ENCODE measurements at places on chromosomes 7 and 10.

GRCh38 chr7:25250386-25250785 is 22.1 kb upstream of the NPVF start:
- no peak for DNase-seq

DNA sequence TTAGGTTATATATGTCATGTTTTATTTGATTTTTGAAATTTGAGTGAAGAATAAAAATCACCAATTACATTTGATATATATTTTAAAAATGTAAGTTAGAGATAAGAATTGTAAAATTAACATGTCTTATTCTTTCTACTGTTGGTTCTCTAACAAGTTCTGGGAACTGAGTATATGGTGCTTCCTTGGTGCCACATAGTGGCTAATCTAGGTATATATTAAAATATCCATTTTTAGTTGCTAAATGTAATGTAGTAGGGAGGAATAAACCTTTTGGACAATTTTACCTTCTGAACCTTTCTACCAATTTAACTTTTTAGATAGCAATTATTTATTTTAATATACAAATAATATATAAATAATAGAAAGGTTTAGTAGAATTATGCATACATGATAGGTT is 17.5 kb downstream of the CFAP69 start:
- no peak for DNase-seq

- no peak for DNase-seq
These were observed 243.8 kb upstream of the MDFIC start for GRCh38 chr7:114678116-114678515.

GRCh38 chr10:106711313-106711906 is 453.1 kb downstream of the SORCS1 start:
- peak; percentile 38 for DNase-seq

GRCh38 chr7:13852281-13852968 is 137.0 kb downstream of the ETV1 start:
- no peak for DNase-seq

GRCh38 chr10:24269476-24269875 is 60.5 kb downstream of the KIAA1217 start:
- no peak for DNase-seq

GRCh38 chr7:18145160-18145559 is 117.5 kb upstream of the PRPS1L1 start:
- no peak for DNase-seq

- DNase-seq, result no peak
These were observed 67.9 kb downstream of the ADARB2 start for GRCh38 chr10:1669433-1669832.

DNA sequence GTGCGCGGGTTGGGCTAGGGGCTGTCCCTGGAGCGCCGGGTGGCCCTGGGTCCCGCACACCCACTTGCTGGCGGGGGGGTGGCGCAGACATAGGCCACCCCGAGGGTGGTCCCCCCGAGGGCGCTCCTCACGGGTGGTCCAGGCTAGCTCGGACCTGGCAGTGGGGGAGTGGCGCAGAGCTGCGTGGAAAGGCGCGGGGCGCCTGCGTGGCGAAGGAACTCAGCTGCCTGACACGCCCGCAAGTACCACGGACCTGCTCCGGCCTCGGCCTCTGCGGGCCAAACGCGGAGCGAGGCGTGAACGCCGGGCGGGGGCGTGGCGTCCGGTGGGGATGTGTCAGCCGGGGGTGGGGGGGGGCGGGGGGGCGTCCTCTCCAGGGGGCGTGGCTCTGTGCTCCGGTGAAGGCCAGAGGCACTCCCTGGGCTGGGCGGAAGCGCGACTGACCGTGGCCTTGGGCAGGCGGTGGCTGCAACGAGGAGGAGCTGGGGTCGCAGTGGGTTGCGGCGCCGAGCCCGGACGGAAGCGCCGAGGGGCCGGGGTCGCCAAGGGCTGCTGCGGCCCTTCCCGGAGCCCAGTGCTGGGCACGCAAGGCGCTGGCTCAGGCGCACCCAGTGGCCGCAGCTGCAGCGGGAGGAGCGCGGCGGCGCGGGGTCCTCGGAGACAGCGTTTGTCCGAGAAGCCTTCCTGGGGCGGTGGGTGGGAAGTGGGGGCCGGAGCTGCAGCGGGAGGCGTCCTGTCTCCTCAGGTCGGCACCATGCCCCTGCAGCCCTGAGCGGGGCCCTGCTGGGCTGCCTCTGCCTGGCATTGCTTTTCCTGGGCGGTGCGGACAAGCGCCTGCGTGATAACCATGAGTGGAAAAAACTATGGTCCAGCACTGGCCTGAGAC is 58.9 kb upstream of the NUPR2 start:
- no peak for DNase-seq

- DNase-seq, result no peak
These were observed 38.1 kb downstream of the ADAP1 start for GRCh38 chr7:916291-916941.

- DNase-seq, result no peak
These were observed 654.6 kb upstream of the GALNT17 start for GRCh38 chr7:70477036-70478010.

- DNase-seq, result no peak
These were observed 9.3 kb downstream of the LIPA start for GRCh38 chr10:89242345-89242684.

GRCh38 chr7:141585592-141586510 is 34.6 kb downstream of the AGK start:
- no peak for DNase-seq

DNA sequence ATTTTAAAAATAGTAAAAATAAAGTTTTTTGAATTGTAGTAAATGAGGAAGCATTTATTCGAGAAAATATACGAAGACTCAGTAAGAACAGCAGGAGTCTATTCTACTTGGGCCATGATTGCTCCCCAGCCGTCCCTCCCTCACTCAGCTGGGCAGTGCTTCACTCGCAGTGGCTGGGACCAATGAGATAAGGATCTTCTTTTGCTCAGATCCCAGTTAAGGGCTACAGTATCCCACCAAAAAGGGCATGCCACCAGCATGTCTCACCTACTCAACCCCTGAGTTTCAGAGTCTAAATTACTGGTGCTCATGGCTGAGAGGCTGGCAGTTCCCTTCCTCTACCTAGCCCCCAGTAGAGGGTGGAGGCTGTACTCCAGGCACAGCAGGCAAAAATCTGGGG is 455.7 kb upstream of the PFKP start:
- no peak for DNase-seq

GRCh38 chr10:125772112-125772863 is 3.3 kb downstream of the MMP21 start:
- DNase-seq, result no peak

GRCh38 chr7:26370011-26370410 is 78.3 kb downstream of the SNX10 start:
- DNase-seq, result no peak

DNA sequence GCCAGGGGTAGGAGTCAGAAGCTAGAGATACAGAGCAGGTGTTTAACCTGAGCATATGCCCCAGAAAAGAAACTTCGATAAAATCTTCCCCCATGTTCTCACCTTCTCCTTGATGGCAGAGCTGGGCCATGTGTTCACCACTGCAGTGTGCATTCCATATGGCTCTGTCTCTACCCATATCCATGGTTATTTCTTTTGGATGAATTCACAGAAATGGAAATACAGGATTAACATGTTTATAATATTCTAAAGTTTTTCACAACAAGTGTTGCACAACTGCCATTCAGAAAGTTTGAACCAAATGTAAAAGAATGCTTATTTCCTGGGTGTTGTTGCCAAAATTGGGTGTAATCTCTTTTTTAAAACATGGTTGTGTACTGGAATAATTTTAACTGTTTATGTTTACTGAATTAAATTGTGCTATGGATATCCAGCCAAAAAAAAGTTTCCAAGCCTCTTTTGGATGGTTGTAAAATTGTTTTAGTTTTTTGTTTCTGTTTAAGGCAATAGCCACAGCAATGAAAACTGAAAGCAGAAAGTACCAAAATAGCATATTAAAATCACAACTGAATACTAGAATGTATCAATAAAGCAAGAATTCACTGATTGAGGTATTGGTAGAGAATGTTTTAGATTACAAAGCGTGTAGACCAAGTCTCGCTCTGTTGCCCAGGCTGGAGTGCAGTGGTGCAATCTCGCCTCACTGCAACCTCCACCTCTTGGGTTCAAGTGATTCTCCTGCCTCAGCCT is 19.9 kb upstream of the CCNY start:
- no peak for DNase-seq

DNA sequence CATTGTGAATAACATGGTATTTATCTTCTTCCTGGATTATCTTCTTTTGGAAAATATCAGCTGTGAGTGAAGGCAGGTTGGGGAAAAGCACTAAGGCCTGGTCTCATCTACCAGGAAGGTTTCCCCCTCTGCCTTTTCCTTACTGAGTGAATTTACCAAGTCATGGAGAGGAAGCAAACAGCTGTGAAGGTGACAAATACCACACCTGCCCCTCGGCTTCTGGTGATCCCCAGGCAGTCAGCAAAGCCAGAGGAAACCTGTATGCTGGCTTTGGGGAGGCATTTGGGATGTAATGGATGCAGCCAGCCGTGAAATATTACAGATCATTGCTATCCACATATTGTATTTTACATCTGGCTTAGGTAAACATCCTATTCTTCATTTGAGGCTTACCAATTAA is 24.2 kb downstream of the POM121L12 start:
- no peak for DNase-seq

DNA sequence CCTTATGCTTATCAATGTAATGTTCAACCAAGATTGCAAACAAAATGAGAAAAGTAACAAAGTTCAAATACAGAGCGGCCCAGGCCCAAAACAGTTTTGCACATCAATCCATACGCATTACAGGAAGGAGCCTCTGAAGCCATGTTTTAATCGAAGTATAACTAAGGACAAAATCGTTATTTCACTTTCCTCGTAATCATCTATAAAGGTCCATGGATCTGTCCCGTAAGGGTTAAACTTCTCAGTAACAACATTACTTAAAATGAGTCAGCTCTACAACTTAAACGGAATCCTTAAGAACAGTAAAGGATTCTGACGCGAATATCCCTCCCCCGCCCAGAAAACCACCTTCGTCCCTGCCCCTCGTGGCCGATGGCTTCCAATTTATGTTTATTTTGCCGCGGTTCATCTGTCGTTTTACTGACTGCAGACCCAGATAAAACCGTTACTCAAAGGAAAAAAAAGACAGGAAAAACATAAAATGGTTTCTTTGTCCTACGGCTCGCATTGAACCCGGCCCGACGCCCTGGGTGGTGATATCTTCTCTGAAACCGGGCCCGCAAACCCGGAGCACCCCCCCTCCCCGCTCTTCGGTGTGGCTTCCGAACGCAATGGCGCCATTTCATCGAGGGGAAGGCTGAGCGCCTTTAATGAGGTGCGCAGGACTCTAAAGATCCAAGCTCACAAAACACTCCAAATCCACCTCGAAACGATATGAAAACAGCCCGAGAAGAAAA is 1.1 kb downstream of the HNRNPA2B1 start:
- peak; percentile 82 for DNase-seq

DNA sequence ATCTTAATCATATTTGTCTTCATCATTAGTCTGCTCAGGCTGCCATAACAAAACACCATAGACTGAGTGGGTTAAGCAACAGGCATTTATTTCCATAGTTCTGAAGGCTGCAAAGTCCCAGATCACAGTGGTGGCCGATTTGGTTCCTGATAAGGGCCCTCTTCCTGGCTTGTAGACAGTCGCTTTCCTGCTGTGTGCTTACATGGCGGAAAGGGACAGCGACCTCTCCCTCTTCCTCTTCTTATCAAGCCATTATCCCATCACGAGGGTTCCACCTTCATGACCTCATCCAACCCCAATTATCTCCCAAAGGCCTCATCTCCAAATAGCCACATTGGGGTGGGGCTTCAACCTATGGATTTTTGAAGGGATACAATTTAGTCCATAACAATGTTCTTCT is 84.0 kb downstream of the LYZL1 start:
- DNase-seq, result no peak

- no peak for DNase-seq
These were observed 194.1 kb upstream of the FRMD4A start for GRCh38 chr10:14524691-14525324.

DNA sequence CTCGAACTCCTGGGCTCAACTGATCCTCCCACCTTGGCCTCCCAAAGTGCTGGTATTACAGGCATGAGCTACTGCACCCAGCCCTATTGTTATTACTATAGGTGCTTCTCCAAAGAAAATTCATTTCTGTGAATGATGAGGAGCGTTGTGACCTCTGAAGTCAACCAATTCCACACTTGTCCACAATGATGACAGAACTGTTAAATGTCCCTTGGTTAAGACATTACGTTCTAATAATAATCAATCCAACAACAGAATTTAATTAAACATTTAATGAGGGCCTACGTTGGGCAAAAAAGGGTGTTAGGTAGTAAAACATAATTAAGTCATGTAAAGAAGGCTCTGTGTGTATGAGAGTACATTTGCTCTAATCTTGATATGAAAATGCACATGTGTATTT is 18.2 kb downstream of the POLR3A start:
- no peak for DNase-seq

DNA sequence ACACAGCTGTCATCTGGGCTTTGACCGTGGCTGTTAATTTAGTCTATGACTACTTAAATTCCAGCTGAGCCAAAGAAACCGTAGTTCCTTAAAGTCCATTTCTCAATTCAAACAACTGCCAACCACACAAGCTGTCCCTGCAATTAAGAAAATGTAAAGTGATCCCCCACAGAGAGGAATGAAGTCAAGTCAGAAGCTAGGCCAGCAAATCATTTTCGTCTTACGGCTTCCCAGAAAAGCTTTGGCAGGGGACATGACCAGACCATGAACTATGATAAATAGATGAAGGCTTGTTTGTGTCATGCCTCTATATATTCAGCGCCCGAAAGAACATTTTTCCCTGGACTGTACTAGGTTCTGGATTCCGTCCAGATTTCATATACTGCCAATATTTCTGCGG is 54.6 kb downstream of the HACD1 start:
- no peak for DNase-seq

DNA sequence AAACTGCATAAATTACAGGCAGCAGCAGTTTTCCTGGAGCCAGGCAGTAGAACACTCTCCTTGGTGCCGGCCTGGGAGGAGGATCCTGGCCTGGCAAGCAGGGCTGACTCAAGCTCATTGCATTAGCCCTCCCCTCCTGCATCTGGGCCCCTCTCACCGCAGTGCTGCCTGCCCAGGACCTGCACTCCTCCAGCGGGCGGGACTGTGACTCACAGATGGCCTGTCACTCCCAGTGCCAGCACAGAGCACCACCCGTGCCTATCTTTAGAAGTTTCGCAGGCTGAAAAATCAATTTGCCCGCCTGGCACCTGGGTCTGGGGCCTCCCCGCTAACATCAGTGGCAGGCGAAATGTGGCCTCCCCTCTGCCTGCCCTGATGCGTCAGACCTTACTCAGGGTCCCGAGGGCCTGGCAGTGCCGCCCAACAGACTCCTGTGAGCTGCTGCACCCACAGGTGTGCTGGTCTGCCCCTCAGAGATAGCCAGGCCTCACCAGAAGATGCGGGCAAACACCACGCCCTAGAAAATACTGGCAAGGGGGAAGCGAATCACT is 123.8 kb downstream of the KCNMA1 start:
- peak; percentile 79 for DNase-seq

DNA sequence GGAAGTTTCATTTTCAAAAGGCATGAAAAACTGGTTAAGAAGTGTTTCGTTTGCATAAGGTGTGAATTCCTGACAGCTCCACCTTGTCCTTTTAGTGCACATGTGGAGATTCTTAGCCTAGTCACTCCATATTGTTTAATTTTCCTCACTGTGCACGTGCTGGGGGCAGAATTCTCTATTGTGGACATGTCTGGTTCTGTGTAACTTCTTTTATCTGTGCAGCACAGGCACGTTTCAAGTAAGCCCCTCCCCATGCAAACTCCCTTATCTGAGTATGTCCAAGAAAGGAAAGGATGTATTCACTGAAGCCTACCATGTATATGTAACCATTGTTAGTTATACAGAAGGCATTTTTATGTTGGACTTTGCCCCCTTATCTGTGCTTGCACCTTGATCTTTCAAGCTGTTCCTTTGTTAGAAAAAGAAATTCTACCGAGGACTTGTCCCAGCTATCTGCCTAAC is 1346.3 kb downstream of the REEP3 start:
- DNase-seq, result no peak

GRCh38 chr10:19941206-19941880 is 125.1 kb downstream of the PLXDC2 start:
- DNase-seq, result no peak
